ENCODE measurements at places on chromosomes 12 and 14.

DNA sequence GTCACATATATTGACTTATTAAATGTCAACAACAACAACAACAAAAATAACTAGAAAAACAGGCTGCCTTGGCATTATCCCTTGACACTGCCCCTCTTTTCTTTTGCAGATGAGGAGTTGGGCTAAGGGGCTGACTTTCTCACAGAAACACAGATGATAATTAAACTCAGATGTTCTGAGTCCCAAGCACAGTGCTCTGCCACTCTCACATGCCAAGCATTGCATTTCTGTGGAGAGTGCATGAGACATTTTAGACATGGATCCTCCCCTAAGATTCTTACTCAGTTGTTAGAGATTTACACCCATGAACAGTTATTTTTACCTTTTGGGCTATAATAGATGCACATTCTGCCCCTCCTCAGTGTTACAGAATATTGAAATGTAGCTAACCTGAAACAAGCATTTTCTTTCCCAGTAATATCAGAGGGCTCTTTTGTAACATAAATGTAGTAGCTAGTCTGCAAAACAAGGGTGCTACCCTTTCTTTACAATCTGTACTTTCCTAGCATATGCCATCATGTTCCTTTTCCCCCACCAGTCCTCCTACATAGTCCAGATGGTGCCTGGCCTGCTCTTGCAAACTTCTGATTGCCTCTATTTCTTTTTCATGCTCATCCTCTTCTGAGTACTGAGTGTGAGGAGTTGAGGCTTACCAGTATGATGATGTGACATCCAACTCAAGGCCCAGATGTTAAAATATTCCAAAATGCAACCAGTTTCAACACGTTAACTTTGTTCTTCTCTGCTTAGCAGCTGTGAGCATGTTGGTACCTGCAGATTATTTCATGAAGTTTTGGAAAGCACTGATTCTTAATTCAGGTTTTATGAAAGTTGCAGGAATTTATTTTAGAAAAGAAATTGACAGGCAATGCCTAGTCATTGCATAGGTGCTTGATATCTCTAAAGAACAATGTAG is 125.0 kb upstream of the ATP2B1 start:
- DNase-seq = no peak
- no peak overlapping the region for H3K27ac ChIP-seq
- no peaks in the 10 kb centered on the region for H3K36me3 ChIP-seq

DNA sequence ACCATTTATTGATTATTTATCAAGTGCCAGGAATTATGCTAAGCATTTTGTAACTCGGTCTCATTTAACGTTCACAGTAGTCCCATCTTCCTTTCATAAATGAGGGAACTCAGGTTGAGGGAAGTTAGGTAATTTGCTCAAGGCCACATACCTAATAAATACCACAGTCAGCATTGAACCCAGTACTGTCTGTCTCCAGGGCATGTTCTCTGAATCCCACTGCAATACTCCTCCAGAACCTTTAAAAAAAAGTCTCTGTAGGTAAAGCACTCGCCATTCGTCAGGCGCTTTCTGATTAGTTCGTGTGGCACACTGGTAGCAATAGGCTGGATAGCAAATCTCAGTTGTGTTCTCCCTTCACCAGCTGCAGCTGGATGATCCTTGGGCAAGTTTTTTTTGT is 14.3 kb downstream of the SLC17A8 start:
- DNase-seq = no peak
- peaks cover 4% of the 10 kb centered on the region for H3K27me3 ChIP-seq
- H3K4me1 ChIP-seq = no peaks in the 10 kb centered on the region
- H3K27ac ChIP-seq = no peak overlapping the region

DNA sequence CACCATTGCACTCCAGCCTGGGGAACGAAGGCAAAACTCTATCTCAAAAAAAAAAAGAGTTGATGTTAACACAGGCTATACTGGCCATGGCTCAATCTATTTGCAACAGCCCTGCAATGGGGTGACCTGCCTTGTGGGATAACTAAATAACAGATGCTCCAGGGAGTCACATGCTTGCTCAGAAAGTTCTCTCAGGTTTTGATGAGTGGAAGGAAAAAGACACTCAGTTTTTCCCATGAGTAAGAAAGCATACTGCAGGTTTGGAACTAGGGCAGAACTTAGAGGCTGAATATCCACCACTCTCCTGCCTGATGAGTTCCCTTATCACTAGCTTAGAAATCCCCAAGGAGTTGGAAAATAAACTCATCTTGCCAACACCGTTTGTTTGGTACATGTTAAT is 16.9 kb downstream of the WSB2 start:
- H3K27ac ChIP-seq = no peak overlapping the region
- H3K4me3 ChIP-seq = no peak overlapping the region
- peaks cover 4% of the 10 kb centered on the region for H3K4me1 ChIP-seq
- H3K27me3 ChIP-seq = no peaks in the 10 kb centered on the region
- DNase-seq = no peak
- peaks cover 48% of the 10 kb centered on the region for H3K36me3 ChIP-seq

- no peaks in the 10 kb centered on the region for H3K27me3 ChIP-seq
- H3K36me3 ChIP-seq = no peaks in the 10 kb centered on the region
- H3K4me1 ChIP-seq = peaks cover 6% of the 10 kb centered on the region
These were observed 12.8 kb downstream of the MEG3 start for GRCh38 chr14:100838493-100839314.

DNA sequence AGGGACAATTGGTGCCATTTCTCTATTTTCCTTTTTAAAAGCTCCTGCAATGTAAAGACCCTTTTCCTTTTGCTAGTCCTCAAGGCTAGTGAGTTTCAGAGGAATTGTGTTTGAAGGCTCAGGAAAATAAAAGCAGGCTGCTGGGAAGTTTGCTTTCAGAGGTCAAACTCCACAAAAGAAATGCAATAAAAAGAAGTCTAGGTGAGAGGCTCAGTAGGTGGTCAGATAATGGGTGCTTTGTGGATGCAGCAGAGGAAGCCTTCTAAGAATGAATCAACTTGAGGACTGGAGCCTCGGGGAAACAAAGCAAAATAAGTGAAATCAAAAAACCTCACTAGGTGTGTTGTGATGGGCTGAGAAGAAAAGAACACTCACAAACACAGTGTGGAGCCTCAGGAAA is 10.3 kb downstream of the CCDC175 start:
- H3K36me3 ChIP-seq = no peaks in the 10 kb centered on the region
- peaks cover 34% of the 10 kb centered on the region for H3K27me3 ChIP-seq
- no peak for DNase-seq
- no peak overlapping the region for H3K27ac ChIP-seq
- no peaks in the 10 kb centered on the region for H3K4me1 ChIP-seq

- no peak overlapping the region for H3K27ac ChIP-seq
- DNase-seq = no peak
- no peaks in the 10 kb centered on the region for H3K27me3 ChIP-seq
- H3K36me3 ChIP-seq = no peaks in the 10 kb centered on the region
- H3K4me1 ChIP-seq = peaks cover 3% of the 10 kb centered on the region
These were observed 40.5 kb upstream of the DDX11 start for GRCh38 chr12:31033146-31033545.

DNA sequence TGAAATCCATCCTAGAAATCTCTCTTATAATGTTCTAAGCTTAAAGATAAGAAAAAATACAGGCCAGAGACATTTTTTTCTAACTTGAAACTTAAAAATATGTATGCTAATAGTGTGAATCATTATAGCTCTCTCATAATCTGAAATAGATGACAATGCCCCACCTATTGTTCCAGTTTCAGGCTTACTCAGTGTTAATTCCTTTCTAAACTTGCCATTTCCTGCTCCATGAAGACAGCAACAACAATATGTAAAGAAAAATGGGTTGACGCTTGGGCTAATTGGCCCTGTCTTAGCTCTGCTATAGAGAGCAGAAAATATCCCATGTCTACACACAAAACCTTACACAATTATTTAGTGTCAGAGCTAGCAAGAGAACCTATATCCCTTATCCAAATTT is 37.1 kb downstream of the LMO3 start:
- H3K4me3 ChIP-seq = no peak overlapping the region
- DNase-seq = no peak
- no peaks in the 10 kb centered on the region for H3K27me3 ChIP-seq
- no peaks in the 10 kb centered on the region for H3K4me1 ChIP-seq
- H3K36me3 ChIP-seq = no peaks in the 10 kb centered on the region

GRCh38 chr14:71737760-71738159 is 194.5 kb upstream of the RGS6 start:
- peaks cover 34% of the 10 kb centered on the region for H3K36me3 ChIP-seq
- H3K27ac ChIP-seq = no peak overlapping the region
- H3K4me1 ChIP-seq = peaks cover 5% of the 10 kb centered on the region
- H3K27me3 ChIP-seq = no peaks in the 10 kb centered on the region
- no peak for DNase-seq

- H3K36me3 ChIP-seq = no peaks in the 10 kb centered on the region
- H3K27ac ChIP-seq = no peak overlapping the region
- no peaks in the 10 kb centered on the region for H3K27me3 ChIP-seq
- no peak overlapping the region for H3K4me3 ChIP-seq
- H3K4me1 ChIP-seq = peaks cover 3% of the 10 kb centered on the region
- DNase-seq = no peak
These were observed 33.8 kb downstream of the MMAB start for GRCh38 chr12:109539508-109539907.
